Left hindlimb (tissue), 1 donor: ENCODE measurements at places on chromosomes 16 and 17.

- no peak for DNase-seq
Measured at GRCh38 chr16:13012601-13013000, 111.2 kb downstream of the SHISA9 start.

DNA sequence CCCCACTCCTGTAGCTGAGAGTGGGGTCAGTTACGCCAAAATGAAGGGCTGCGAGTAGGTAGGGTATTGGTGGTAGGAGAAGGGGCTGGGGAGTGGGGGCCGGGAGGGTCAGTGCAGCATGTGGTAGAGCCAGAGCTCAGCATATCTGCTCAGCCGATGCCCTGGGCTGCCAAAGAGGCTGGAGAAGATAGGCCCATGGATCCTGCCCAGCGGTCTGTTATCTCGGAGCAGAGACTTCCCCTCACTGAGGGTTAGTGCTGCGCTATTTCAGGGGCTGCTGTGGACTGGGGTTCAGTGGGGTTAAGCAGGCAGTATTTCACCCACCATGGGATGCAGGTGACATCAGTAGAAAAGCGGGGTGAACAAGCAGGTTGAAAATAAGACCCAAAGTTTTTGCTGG is 19.7 kb downstream of the RHBDL3 start:
- DNase-seq = no peak

DNA sequence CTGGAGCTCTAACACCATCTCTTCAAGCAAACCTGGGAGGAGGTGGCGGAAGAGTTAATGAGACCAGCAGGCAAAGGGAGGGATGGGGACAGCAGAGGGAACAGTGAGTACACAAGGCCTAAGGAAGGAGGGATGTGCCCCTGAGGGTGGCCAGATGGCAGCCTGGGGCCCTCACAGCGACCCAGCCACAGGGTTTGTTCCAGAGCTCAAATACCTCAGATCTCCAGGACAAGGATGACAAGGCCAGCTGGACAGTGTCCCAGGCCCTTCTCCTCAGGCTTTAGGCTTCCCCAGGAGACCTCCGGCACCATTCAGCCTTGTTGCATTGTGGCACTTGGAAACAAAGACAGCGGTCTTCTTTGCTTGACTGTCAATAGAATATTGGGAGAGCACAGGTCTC is 14.9 kb downstream of the CDIP1 start:
- no peak for DNase-seq

GRCh38 chr16:81738783-81739496 is 40.2 kb upstream of the PLCG2 start:
- DNase-seq = no peak

GRCh38 chr16:69078073-69078472 is 27.4 kb upstream of the HAS3 start:
- DNase-seq = no peak

- DNase-seq = no peak
Measured at GRCh38 chr17:74080656-74081582, 122.6 kb upstream of the RPL38 start.

GRCh38 chr16:82242201-82242600 is 72.2 kb upstream of the MPHOSPH6 start:
- peak; percentile 48 for DNase-seq

- DNase-seq = no peak
Measured at GRCh38 chr17:31147507-31148202, 52.9 kb downstream of the NF1 start.

DNA sequence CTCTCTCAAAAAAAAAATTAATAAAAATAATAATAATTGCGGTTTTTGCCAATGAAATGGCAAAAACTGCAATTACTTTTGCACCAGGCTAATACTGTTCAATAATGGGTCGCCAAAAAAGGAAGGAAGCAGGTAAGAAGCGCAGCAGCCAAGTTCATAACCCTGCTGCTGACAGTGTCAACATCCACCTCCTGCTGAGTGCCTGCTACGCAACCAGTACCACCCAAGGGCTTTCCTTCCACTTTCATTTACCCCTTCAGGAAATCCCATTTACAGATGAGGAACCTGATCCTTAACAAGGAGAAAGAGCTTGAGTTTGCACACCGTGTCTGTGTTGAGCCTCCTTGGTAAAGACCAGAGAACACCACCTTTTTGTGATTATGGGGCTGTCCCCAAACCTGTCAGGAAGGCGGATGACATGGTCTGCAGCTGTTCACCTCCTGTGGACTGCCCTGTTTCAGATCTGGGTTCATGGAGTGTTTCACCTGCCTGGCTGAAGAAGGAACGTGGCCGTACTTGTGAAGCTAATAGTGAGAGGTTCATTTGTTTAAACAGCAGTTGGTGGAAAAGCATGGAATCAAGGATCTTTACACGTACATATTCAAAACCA is 378.0 kb downstream of the SLC39A11 start:
- DNase-seq = no peak

- DNase-seq = no peak
Measured at GRCh38 chr17:65219707-65220106, 82.5 kb downstream of the RGS9 start.

DNA sequence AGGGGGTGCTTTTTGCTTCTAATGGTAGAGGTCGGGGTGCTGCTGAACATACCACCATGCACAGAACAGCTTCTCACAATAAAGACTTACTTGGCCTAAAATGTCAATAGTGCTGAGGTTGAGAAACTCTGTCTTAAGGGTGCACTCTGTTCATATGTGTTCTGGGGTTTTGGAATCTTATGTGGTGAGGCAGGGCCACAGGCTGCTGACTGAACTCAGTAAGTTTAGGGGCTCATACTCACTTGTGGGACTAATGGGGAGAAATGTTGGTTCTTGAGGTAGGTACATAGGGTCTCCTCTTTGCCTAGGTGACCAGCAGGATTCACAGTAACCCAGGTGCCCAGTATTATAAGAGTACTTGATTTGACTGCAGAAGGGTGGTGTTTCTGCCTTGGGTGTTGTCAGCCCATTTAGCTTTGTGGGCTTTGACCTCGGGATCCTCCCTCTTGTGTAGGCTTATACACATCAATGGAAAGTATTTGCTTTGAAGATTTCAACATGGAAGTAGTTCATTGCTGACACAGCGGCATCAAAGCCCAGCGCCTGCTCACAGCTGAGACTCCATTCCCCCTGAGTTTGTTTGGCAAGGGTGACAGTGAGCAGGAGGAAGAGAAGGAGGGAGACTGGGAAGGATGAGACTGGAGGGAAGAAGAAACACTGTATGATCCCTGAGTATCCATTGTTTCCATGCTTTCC is 17.2 kb downstream of the SLC7A6 start:
- no peak for DNase-seq

DNA sequence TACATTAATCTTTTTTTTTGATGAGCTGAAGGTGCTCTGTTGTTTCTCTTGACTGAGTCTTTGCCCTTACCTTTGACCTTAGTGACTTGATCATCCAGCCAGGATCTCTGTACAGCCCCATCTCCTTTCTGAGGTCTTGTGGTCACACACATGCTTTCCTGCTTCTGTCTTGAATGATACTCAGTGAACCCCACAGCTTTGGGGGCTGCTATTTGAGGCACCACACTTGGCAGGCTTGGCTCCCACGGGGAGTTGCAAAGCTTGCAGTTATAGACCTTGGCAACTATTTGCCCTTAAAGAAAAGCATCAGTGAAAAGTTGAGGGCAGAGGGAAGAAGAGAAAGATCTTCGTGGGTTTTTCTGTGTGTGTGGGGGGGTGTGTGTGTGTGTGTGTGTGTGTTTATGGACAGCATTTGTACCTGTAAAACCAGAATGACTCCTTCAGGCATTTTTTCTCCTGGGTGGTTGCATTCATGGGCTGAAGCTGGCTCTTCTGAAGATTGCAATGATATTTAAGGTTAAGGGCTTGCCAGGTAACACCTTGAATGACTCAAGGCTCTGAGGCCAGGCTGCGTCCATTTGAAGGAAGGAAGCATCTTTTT is 101.6 kb downstream of the MSI2 start:
- no peak for DNase-seq

GRCh38 chr16:11990702-11991390 is 14.3 kb downstream of the SNX29 start:
- DNase-seq = no peak

- DNase-seq = no peak
Measured at GRCh38 chr17:37735165-37735564, 9.7 kb downstream of the HNF1B start.

- no peak for DNase-seq
Measured at GRCh38 chr17:49111934-49112333, 20.6 kb upstream of the B4GALNT2 start.

DNA sequence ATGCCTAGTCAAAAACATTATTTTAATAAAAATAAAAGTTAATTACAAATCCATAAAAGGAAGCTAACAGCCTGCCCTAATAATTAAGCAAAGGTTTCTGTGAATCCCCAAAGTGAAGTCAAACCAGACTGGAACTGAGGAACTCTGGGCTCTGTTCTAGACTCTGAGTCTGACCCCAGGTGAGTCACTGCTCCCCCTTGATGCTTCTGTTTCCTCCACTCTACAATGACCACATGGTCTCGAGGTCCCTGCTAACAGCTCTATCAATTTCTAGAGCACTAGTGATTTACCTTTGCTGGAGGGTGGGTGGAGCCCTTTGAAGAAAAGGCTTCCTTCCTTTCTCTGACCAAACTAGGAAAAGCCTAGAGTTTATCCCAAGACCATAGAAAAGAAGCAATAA is 32.4 kb downstream of the XPO6 start:
- no peak for DNase-seq

GRCh38 chr16:2289282-2289681 is 21.4 kb upstream of the RNPS1 start:
- DNase-seq = no peak

DNA sequence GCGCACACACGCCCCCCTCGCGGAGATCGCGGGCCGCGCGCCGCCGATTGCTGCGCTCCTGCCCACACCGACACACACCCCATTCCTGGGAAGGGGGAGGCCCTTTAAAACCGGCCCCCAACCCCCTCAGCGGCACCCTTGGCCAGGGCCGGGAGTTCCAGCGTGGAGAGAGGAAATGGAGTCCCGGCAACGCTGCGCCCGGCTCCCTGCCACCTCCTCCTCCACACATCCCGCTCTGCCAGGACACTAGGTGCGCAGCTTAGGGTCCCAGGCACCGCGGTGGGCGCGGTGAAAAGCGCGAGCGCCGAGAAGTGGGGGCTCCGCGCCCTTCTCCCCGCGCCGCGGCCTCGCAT is 397 bp downstream of the CDC42EP4 start:
- DNase-seq = no peak

GRCh38 chr17:75237100-75238014 is 24.0 kb downstream of the GGA3 start:
- DNase-seq = no peak

GRCh38 chr17:80023481-80024205 is 12.0 kb downstream of the TBC1D16 start:
- DNase-seq = peak; percentile 83

DNA sequence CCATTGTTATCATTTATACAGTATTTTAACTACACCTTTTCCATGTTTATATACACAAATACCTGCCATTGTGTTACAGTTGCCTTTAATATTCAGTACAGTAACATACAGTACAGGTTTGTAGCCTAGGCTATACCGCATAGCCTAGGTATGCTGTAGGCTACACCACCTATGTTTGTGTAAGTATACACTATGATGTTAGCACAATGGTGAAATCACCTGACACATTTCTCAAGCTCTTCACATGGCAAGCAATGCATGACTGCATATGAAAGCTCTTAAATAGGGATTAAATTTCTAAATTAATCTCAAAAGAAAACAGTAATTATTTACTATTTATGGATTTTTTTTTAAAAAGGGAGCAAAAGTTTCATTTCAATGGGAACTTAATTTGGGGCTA is 12.0 kb downstream of the LRRC37B start:
- no peak for DNase-seq

- no peak for DNase-seq
Measured at GRCh38 chr17:519450-520212, 167.0 kb upstream of the RPH3AL start.

- peak; percentile 37 for DNase-seq
Measured at GRCh38 chr17:9645851-9646545, 681 bp downstream of the USP43 start.

DNA sequence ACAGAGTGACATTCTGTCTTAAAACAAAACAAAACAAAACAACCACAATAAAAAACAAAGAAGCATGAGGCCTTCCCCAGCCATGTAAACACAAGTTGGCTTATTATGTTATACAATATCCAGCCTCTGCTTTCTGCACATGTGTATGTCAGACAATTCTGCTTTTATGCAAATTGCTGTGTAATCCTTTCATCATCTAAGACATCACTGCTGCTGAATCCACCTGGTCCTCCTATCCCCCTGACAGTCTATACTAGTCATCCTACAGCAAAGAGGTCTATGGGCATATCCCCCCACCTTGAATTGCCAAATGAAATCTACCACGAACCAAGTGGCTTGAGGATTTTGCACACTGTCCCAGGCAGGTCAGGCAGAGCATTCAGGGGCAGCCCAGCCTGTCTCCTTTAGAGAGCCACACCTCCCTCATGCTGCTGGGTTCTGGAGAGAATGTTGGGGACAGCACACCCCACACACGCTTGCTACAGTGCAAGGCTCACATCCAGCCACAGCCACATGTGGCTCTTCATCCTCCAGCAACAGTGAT is 339.6 kb upstream of the CDH5 start:
- no peak for DNase-seq

DNA sequence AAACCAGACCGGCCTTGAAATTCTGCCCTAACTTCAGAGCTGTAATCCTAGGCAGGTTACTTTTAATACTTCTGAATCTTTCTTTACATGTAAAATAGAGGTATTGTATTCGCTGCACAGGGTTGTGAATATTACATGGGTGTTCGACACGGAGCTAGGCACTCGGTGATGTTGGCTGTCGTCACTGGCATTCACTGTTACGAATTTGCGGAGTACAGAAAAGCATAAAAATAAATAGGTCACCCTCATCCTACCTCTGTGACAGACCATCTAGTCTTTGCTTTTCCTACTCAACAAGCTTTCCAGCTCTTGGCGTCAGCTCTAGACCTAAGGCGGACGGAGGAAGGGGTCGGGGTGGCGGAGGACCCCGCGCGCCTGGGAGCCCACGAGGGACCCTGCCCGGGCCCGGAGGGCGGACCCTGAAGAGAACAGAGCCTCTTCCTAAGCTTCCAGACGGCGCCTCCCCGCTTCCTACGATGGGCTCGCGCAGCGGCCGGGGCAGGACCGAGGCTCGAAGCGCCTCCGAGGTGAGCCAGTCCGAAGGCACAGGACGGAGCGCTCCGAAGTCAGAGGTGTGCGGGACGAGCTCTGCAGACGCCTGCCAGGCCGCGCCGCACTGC is 879 bp upstream of the SPG7 start:
- no peak for DNase-seq

GRCh38 chr17:79276821-79277220 is 202.2 kb downstream of the ENGASE start:
- no peak for DNase-seq
